T-helper 2 cell treated with Interferon-gamma antibody and Interleukin-4, amounts not matched to agents 100 ng/mL and 5 ng/mL, for 36 hours (primary cell): ENCODE measurements at places on chromosomes 12 and 14. TPM values are rescaled to one million over a fixed set of nuclear protein-coding genes. Genes with fewer than 3 reads are reported as not detected.

The CCDC177 gene
- not detected in 2 replicates for total RNA-seq

The SIX1 gene
- total RNA-seq, result 0.14 and 0.25 TPM in 2 replicates

The AQP6 gene
- not detected in 2 replicates for total RNA-seq

The RACGAP1 gene
- total RNA-seq, result 144 and 145 TPM in 2 replicates

The KRT82 gene
- not detected in 2 replicates for total RNA-seq

The TBX3 gene
- not detected in 2 replicates for total RNA-seq

The KRT78 gene
- total RNA-seq, result not detected in 2 replicates

The BIN2 gene
- total RNA-seq, result 173 TPM in 2 replicates

The P2RX7 gene
- 15.1 and 15.8 TPM in 2 replicates for total RNA-seq

The KERA gene
- not detected in 2 replicates for total RNA-seq

The TPPP2 gene
- total RNA-seq, result not detected in 2 replicates

The COCH gene
- 0.80 and 1.3 TPM in 2 replicates for total RNA-seq

The CMA1 gene
- not detected in 2 replicates for total RNA-seq

The TAS2R7 gene
- not detected in 2 replicates for total RNA-seq

The OTX2 gene
- not detected in 2 replicates for total RNA-seq

The WNT1 gene
- not detected in 2 replicates for total RNA-seq

The RD3L gene
- not detected in 2 replicates for total RNA-seq

The PNP gene
- total RNA-seq, result 158 and 160 TPM in 2 replicates

The SYT10 gene
- total RNA-seq, result not detected in 2 replicates
